ENCODE measurements at places on chromosomes 5 and 9.

- no peak for DNase-seq
Measured at GRCh38 chr5:152462021-152462721, 57.1 kb upstream of the NMUR2 start.

- DNase-seq, result no peak
Measured at GRCh38 chr5:54669285-54669684, 151.7 kb downstream of the SNX18 start.

GRCh38 chr9:134335486-134336220 lies 9.4 kb downstream of the RXRA start:
- no peak for DNase-seq

GRCh38 chr5:132342291-132343180 lies 27.0 kb upstream of the SLC22A5 start:
- DNase-seq, result no peak

DNA sequence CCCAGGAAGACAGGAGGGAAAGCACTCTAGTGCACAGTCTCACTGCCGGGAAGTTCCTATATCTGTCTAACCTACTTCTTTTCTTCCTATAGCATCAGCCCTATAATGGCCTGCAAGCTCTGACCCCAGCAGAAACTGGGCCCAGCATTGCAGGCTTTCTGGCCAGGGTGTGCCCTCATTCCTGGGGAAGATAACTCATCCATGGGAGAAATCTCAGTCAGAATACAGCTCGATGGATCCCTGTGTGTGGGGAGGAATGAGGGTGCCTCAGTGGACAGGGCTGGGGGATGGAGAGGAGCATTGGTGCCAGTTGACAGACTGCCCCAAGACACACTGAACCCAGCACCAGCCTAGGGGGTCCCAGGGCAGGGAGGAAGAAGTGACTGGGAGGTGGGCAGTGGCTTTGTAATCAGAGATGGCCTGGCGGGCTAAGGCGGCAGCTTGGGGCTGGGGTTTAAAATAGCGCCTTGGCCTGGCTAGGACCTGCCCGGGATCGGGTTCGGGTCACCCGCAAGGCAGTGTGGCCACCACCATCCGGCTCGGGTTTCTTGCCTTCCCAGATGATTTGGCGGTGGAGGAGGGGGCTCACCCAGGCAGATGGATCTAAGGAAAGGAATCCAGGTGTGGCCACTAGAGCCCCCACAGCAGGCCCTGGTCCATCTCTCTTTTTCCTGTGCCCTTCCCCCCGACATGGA lies 7.6 kb upstream of the CXXC5 start:
- DNase-seq, result no peak

DNA sequence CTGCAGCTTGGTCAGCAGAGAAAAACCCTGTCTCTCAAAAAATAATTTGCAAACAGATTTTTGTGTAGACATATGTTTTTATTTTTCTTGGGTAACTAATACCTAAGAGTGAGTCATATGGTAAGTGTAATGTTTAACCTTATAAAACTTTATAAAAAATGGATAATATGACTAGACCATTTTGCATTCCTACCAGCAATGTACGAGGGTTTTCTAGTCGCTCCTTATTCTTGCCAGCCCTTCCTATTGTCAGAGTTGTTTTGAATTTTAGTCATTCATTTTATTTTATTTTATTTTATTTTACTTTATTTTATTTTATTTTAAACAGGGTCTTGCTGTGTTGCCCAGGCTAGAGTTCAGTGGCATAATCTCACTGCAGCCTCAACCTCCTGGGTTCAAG lies 37.8 kb downstream of the RABGAP1 start:
- no peak for DNase-seq

DNA sequence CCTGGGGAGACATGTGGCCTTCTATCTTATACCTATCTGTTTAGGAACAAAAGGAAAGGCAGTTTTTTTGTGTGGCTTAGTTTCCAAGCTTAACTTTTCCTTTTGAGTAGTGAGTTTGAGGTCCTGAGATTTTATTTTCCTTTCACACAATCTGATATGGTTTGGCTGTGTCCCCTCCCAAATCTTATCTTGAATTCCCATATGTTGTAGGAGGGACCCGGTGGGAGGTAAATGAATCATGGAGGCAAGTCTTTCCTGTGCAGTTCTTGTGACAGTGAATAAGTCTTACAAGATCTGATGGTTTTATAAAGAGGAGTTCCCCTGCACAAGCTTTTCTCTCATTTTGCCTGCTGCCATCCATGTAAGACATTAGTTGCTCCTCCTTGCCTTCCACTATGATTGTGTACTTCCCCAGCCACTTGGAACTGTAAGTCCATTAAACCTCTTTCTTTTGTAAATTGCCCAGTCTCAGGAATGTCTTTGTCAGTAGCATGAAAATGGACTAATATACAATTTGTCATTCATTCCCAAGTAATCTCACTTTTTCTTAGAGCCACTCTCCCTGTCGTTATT lies 4.7 kb upstream of the CLTB start:
- no peak for DNase-seq

- DNase-seq, result no peak
Measured at GRCh38 chr9:86176468-86176867, 77.1 kb upstream of the GOLM1 start.

GRCh38 chr5:64971513-64971912 lies 202.8 kb downstream of the CWC27 start:
- no peak for DNase-seq

- DNase-seq, result no peak
Measured at GRCh38 chr5:54571462-54571861, 53.9 kb downstream of the SNX18 start.

- no peak for DNase-seq
Measured at GRCh38 chr5:37804401-37804800, 35.4 kb downstream of the GDNF start.

GRCh38 chr5:87081511-87082372 lies 185.9 kb upstream of the RASA1 start:
- DNase-seq, result no peak

DNA sequence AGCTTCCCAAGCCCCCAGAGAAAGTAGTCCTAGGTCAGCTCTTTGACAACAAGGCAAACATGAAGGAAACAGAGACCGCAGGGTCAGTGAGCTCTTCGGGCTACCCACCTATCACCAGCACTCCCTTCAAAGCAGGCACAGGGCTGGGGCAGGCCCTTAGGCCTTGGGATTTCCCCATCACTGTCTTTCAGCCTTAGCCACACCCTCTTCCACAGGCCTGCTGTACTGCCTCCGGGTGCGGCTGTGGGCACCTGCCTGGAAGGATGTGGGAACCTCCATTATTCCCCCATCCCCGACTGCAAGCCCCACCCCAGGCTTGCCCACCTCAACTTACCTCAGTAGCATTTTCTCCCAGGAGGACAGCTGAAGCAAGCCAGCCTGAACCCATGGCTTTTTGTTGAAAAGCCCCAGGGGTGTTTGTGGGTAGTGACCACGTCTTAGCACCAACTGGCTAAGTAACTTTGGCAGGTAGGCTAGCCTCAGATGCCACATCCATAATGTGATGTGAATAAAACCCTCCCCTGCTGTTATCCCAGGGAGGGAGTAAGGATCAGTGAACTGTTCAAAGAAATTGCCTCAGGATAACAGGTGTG lies 100.2 kb downstream of the PIK3R1 start:
- DNase-seq, result no peak

DNA sequence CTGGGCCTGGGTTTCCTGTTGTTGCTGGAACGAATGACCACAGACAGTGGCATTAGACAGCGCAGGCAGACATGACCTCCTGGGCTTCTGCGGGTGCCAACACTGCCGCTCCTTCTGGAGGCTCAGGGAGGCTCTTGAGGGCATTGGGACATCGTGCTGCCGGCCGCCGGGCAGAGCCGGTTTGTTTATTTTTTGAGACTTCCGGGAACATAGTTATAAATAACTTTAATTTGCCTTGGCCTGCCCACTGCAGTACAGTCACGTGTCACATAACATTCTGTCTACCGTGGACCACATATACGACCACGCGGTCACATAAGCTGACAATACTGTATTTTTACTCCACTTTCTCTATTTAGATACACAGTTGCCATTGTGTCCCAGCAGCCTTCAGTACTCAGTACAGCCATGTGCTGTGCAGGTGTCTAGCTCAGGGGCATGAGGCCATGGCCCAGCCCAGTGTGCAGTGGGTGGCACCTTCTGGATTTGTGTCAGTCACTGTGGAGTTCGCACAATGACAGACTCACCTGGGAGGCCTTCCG lies 8.2 kb upstream of the TOR4A start:
- no peak for DNase-seq

- DNase-seq, result no peak
Measured at GRCh38 chr5:67021031-67021430, 175.6 kb downstream of the CD180 start.

- DNase-seq, result no peak
Measured at GRCh38 chr9:36874921-36875320, 159.1 kb downstream of the PAX5 start.

DNA sequence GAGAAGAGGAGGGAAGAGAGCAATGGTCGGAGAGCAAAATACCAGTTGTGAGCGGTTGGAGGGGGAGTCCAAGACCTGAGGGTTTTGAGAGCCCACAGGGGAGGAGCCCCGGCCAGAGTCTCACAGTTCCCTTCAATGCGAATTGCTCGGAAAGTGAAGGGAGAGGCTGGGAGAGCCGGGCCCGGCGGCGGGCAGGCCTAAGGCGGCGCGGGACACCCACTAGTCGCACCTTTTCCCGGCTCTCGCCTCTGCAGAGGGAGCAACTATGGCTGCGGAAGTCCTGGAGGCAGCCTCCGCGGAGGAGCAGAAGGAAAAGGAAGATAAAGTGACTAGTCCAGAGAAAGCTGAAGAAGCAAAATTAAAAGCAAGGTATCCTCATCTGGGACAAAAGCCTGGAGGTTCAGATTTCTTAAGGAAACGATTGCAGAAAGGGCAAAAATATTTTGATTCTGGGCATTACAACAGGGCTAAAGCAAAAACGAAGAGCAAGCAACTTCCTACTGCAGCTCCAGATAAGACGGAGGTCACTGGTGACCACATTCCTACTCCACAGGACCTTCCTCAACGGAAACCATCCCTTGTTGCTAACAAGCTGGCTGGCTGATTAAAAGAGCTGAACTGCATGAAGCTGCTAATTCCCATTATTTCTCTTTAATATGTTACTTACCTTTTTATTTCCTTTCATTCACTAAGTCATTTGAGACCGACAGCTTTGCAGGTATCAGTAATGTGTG lies 6.5 kb upstream of the BTNL3 start:
- no peak for DNase-seq

- no peak for DNase-seq
Measured at GRCh38 chr5:167525004-167525403, 766.4 kb upstream of the WWC1 start.

GRCh38 chr9:4803670-4804530 lies 11.2 kb downstream of the RCL1 start:
- no peak for DNase-seq

DNA sequence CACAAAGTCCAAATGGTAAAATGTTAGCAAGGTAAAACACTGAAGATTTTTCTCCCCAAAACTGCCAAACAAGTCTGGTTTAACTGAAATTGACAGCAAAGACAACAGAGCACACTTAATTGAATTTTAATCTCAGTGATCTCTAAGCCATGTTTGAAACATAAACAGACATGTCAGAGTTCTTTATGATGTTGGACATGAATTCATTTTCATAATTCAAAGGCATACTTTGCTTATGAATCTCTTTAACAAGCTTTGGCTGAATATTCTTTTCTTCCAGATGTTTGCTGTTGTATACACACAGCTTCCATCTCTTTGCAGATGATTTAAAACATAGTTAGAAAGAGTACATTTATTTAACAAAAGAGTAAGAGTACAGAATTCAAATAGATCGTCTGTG lies 509.1 kb downstream of the RAB3C start:
- no peak for DNase-seq

DNA sequence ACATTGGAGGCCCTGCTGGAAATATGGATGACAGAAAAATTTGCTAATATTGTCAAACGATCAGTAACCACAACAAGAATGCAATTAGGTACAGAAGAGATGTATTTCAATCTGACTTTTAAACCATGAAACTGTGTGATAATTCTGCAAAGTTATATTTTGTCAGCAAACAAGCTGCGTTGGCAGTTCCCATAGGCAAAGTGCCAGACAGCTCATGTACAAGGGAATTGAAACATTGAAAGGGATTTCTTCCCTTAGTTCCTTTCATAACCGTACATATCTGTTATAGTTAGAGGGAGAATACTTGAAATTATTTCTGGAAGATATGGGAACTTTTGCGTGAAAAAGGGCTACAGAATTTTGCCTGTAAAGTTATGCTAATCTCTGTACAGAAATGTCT lies 419.4 kb upstream of the PTGER4 start:
- no peak for DNase-seq

DNA sequence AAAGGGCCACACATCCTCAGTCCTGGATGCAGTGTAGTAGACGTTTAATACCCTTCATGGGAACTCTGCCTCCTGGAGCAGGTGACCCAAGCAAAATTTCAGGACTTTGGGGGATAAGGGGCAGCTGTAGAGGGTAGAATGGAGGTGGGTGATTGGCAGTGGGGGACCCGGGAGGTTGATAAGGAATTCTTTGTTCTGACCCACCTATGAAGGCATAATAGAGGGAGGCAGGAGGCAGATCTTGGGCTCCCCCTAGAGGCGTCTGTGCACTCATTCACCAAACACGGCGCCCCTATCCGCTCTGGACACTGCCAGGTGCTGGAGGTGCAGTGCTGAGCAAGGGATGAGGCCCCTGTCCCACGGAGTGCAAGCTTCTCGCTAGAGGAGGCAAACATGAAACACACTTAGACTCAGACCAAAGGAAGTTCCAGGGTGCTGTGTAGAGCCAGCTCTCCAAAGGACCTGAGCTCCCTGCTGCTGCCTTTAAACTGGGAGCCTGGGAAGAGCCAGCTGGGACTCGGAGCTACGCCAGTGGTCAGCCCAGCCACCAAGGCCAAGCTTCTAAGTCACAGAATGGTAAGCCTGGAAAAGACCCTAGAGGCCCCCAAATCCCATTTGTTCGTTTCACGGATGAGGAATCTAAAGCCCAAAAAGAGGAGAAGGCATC lies 7.7 kb downstream of the IL17B start:
- peak; percentile 69 for DNase-seq

DNA sequence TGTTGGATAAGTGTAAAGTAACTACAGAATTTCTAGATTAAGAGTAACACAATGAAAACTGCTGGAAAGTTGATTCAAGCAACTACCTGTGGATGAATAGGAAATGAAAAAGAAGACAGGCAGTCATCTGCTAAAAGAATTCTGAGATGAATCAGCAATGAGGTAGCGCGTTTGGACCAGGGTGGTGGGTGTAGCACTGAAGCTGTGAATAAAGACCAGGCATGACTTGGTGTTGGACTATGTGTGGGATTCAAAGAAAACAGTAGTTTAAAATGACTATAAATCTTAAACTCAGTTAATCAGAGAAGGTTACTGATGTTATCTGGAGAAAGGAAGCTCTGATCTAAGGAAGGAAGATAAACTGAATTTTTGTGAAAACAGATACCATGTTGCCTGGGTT lies 159.8 kb downstream of the FBN2 start:
- no peak for DNase-seq

GRCh38 chr9:136951541-136952320 lies at the start of gene LCN12:
Gene LCN12 (plus strand): TSS chr9:136952273. CDS start chr9:136952328, 55 bp downstream.
- no peak for DNase-seq

- DNase-seq, result no peak
Measured at GRCh38 chr9:33297432-33297831, 7.1 kb downstream of the NFX1 start.

- DNase-seq, result no peak
Measured at GRCh38 chr5:113606298-113607134, 93.0 kb downstream of the YTHDC2 start.

GRCh38 chr5:113311301-113311700 lies 123.5 kb downstream of the TSSK1B start:
- DNase-seq, result no peak
